Mammary epithelial cell (primary cell): ENCODE measurements at places on chromosomes 11 and 22. TPM values are rescaled to one million over a fixed set of nuclear protein-coding genes. Genes with fewer than 3 reads are reported as not detected.

GLB1L2 gene
- total RNA-seq: 1.0 TPM

GRCh38 chr11:104844451-104844850 lies 53.8 kb downstream of the CASP12 start:
- no peak for DNase-seq

GRCh38 chr11:59182457-59183151 lies 10.7 kb downstream of the DTX4 start:
- DNase-seq: peak; percentile 37

DNA sequence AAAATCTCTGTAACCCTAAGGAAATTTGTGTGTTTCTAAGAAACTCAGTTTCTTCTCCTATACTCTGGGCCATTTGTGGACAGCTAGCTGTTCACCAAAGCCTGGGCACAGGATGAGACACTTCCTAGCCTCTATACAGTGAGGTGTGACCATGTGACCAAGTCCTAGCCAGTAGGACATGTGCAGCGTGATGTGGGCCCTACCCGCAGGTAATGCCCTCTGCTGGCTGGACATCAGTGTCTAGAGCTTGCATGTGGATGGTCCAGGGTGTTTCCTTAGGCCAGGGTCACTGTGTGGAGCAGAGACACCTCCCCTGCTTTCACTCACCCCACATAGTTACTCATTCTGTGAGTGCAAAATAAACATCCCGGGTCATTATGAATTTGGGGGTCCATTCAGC lies 100.5 kb downstream of the LARGE1 start:
- DNase-seq: no peak

- no peak for DNase-seq
Measured at GRCh38 chr11:109123816-109124787, 297.9 kb upstream of the C11orf87 start.

VSTM5 gene
- not detected in 2 replicates for total RNA-seq

GRCh38 chr22:50229370-50229769 lies 15.5 kb downstream of the TUBGCP6 start:
- DNase-seq: no peak

- DNase-seq: no peak
Measured at GRCh38 chr22:48071828-48072227, 1309.4 kb downstream of the TBC1D22A start.

GRCh38 chr11:74838188-74838587 lies 89.5 kb downstream of the RNF169 start:
- no peak for DNase-seq

DNA sequence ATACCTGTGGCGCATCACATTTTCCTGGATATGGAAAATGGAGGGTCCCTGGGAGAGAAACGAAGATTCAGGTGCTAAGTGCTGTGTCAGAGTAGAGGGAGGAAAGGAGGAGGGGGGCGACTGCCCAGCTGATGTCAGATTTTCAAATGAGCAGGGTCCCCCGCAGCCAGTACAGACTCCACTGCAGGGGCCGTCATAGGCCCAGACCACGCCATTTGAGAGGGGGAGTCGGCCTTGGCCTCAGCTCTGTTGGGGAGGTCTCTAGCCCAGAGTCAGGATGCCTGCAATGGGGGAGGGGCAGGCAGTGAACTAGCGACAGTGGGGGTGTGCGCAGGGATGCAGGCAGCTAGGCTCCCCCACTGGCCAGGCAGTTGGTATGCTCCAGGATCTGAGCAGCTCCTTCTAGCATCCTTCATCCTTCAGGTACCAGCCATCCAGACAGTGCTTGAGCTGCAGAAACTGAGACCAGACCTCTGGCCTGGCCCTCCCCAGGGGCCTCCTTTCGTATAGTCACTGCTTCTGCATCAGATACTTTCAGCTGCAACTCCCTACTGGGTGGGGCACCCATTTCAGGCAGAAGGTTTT lies at the start of the genes BSCL2 and GNG3:
Gene BSCL2 (minus strand): TSS at position 148 of the 585 bp plus-strand sequence. CDS start 229 bp downstream, outside the sequence.
Gene GNG3 (plus strand): TSS at position 400 of the 585 bp plus-strand sequence. CDS start 620 bp downstream, outside the sequence.
- no peak for DNase-seq

- DNase-seq: no peak
Measured at GRCh38 chr11:10514202-10514601, 26.8 kb downstream of the RNF141 start.

MYO7A gene
- total RNA-seq: 2.5 and 2.7 TPM in 2 replicates

MDK gene
- total RNA-seq: 2.4 and 3.5 TPM in 2 replicates

- DNase-seq: no peak
Measured at GRCh38 chr11:74185285-74185684, 14.2 kb downstream of the PPME1 start.

GRCh38 chr22:48104766-48105165 lies 1342.3 kb downstream of the TBC1D22A start:
- DNase-seq: no peak
